ENCODE measurements at places on chromosomes 5 and 9. TPM values are rescaled to one million over a fixed set of nuclear protein-coding genes. Genes with fewer than 3 reads are reported as not detected.

- no peak overlapping the region for H3K4me3 ChIP-seq
- H3K36me3 ChIP-seq, result no peaks in the 10 kb centered on the region
- no peak overlapping the region for H3K27ac ChIP-seq
- no peak for DNase-seq
- no peaks in the 10 kb centered on the region for H3K4me1 ChIP-seq
- H3K27me3 ChIP-seq, result no peaks in the 10 kb centered on the region
Observed at GRCh38 chr9:110198357-110198756, 9.6 kb downstream of the C9orf152 start.

DNA sequence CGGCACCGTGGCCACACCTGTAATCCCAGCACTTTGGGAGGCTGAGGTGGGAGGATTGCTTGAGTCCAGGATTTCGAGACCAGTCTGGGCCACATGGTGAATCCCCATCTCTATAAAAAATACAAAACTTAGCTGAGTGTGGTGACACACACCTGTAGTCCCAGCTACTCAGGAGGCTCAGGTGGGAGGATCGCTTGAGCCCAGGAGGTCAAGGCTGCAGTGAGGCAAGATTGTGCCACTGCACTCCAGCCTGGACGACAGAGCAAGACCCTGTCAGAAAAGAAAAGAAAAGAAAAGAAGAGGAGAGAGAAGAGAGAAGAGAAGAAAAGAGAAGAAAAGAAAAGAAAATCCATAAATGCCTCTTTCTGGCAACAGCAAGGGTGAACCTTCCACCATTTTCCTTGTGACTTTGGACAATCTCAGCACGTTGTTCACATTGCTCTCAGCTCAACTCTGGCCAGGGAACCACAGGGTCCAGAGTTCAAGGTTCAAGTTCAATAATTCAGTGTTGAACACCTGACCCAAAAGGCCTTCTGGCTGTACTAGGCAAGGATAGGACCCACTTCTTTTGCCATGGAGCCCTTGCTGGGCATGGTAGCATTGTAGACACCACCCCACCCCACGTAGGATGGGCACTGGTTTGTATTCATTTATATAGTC lies 14.6 kb upstream of the DUSP1 start:
- H3K36me3 ChIP-seq, result no peaks in the 10 kb centered on the region
- peaks cover 20% of the 10 kb centered on the region for H3K4me1 ChIP-seq
- no peak overlapping the region for H3K4me3 ChIP-seq
- H3K27ac ChIP-seq, result no peak overlapping the region
- H3K27me3 ChIP-seq, result no peaks in the 10 kb centered on the region

- DNase-seq, result no peak
- H3K27me3 ChIP-seq, result no peaks in the 10 kb centered on the region
- peaks cover 14% of the 10 kb centered on the region for H3K36me3 ChIP-seq
- no peaks in the 10 kb centered on the region for H3K4me1 ChIP-seq
- no peak overlapping the region for H3K27ac ChIP-seq
Observed at GRCh38 chr9:130638284-130639123, 25.9 kb upstream of the PRDM12 start.

GRCh38 chr5:177455036-177455660 lies 8.5 kb downstream of the PRR7 start:
- H3K36me3 ChIP-seq, result peaks cover 24% of the 10 kb centered on the region
- peak overlapping the region; percentile 57 for H3K4me3 ChIP-seq
- peak; percentile 72 for DNase-seq
- H3K27me3 ChIP-seq, result no peaks in the 10 kb centered on the region
- no peak overlapping the region for H3K27ac ChIP-seq
- H3K4me1 ChIP-seq, result peaks cover 12% of the 10 kb centered on the region

DNA sequence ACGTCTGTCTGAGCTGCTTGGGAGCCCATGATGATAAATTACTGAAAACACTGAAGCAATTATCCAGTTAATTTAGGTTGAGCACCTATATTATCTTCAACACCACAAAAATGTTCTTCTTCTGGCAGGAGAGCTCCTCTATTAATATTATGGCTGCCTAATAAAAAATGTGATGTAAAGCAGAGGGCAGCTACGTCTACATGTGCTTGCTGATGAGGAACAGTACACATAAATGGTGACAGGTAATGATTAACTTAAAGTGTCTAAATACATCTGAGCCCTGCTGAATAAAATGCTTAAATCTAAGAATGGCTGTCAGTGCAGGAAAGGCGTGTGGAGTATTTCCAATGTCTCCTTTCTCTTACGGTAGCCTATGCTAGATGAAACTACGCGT lies 131.3 kb upstream of the NR3C1 start:
- no peak overlapping the region for H3K4me3 ChIP-seq
- DNase-seq, result no peak
- H3K27ac ChIP-seq, result no peak overlapping the region

Gene MFAP3
- total RNA-seq, result 65.2 TPM

All from fibroblast of lung (primary cell).